Hematopoietic multipotent progenitor cell treated with erythropoietin and hydrocortisone succinate and interleukin-3 and kit ligand, for 6 days (in vitro differentiated cells): ENCODE measurements at places on chromosomes 3 and 15.

GRCh38 chr3:98038286-98038685 lies 3.2 kb upstream of the GABRR3 start:
- DNase-seq, result no peak

GRCh38 chr15:48440084-48440483 lies 108.9 kb downstream of the DUT start:
- no peak for DNase-seq

DNA sequence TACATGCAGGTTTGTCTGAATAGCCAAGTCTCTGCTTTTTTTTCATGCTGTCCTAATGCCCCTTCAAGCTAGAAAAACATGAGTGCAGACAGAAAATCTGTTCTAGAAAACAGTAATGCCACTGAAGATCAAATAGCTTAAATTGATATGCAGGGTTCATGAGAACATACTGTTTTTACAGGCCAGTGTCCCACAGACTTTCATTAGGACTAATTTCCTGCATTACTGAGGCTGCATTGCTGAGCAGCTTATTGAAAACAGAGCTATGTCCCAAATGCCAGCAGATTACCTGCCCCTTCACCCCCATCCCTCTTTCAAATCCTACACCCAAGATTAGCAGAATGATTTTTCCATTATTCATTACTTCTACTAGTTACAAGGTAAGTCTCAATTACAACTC lies 665 bp downstream of the TM4SF18 start:
- no peak for DNase-seq

DNA sequence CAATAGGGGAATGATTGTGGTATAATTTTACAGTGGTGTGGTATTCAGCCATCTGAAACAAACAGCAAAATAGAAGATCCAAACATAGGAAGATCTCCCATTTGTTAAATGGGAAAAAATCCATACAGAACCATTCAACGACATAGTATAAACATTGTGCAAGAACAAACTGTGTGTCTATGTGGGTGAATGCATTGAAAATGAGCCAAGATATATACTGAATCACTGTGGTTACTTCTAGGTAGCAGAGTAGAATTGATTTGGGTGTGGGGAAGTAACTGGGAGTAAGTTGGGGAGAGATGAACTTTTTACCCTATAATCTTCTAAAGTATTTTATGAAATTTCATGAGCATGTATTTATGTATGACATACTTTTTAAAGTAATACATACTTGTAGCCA lies 123.1 kb upstream of the UMPS start:
- DNase-seq, result no peak

DNA sequence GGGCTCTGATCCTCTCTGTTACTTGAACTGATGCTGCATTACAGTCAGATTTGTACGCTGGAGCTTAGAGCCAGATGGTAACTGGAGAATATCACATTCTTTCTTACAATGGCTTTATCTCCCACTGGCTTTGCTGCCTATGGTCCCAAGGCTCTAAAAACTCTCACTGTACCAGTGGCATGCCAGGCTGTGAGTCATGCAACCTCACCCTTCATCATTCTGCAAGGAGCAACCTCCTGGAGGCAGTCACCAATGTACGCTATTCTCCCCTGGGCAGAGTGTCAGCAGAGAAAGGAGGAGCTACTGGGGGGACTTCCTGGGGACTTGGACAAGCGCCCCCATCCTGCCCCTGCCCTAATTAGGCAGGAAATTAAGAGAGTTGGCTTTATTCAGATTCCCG lies 97.9 kb upstream of the EIF1B start:
- DNase-seq, result no peak

DNA sequence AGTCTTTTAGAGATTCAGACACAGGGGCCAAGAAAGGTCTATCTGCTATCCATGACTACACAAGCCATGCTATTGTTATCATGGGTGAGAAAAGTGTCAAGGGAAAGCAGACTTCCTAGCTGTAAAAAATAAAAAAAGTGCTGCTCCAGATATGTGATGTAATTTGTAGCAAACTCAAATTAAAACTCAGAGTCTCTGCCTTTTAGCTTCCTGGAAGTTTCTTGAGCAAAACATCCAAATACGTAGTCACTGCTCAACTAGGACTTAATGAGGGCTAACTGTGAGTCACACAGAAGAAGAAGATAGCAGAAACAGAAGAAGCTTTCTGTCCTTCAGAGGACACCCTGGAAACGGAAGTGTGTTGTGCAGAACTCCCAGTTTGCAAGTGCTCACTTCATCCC lies 393.4 kb upstream of the NR2F2 start:
- DNase-seq, result no peak

DNA sequence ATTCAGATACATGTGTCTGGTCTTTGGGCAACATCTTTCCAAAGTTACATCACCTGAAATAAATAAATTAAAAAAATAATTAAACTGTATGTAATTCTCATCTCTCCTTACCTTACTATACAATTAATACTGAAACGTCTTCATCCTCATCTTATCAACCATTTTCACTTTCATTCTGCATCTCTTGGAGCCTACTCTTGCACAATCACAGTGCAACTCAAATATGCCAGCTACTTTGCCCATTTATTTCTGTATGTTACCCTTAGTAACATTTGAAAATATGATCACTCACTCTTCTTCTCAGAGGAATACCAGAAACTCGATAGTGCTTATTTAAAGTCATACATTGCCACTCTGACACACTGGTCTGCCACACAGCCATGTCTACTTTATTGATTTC lies 1357.1 kb upstream of the CADM2 start:
- no peak for DNase-seq

- DNase-seq, result no peak
Observed at GRCh38 chr15:37550360-37551024, 383.9 kb upstream of the TMCO5A start.

GRCh38 chr3:61948699-61949305 lies 387.4 kb downstream of the PTPRG start:
- no peak for DNase-seq

DNA sequence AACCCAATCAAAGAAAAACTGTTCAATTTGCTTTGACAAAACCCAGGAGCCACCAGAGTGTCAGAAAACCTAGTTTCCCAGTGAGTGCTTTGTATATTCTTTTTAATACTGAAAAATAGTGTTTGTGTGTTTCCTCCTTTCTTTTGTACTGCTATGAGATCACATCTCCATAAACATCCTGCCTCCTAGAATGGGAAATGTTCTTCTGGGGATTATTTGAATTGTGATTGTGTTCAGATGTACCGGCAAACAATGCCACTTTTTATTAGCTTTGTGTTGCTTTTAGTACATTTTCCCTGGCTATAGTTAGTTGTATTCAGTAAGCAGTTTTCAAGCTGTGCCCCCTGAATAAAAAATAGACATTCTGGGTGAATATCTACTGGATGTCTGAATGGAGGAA lies 148.0 kb upstream of the NR2E3 start:
- DNase-seq, result no peak

GRCh38 chr15:63059075-63059474 lies 16.5 kb downstream of the TPM1 start:
- DNase-seq, result no peak

GRCh38 chr3:82376883-82377282 lies 615.4 kb upstream of the GBE1 start:
- DNase-seq, result peak; percentile 1

DNA sequence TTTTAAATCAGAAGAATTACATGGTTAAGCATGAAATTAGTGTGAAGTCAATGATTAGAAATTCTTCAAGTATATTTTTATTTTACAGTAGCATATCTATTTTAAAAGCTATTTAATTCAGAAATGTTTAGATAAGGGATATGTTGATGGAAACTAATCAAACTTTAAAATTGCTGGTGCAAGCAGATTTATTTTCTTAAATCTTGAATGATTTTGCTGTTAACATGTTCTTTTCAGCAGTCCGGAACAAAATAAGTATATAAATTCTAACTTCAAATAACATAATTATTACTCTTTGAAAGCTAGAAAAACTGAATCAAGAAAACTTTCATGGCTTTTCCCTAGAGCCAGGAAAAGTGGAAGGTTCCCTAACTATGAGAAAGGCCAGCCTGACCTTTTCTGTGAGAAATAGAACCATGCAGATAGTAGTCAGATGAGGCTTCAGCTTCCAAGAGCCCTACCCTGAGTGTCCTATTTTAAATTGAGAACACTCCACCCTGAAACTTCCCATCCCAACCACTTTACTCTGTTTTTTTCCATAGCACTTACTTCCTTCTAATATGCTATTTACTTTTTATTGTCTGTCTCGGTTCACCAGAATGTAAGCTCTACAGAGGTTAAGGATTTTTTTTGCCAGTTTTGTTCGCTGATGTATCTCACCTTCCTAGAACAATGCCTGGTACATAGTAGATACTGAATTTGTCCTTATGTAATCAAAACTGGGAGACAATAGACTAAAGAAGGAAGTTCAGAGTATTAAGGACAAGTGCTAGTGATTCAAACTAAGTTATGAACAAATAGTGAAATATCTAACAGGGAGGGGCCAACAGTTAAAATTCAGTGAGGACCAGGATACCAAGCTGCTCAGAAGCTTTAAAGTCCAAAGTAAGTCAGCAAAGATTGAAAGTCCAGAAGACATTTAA lies 66.8 kb downstream of the CD200R1L start:
- DNase-seq, result no peak

DNA sequence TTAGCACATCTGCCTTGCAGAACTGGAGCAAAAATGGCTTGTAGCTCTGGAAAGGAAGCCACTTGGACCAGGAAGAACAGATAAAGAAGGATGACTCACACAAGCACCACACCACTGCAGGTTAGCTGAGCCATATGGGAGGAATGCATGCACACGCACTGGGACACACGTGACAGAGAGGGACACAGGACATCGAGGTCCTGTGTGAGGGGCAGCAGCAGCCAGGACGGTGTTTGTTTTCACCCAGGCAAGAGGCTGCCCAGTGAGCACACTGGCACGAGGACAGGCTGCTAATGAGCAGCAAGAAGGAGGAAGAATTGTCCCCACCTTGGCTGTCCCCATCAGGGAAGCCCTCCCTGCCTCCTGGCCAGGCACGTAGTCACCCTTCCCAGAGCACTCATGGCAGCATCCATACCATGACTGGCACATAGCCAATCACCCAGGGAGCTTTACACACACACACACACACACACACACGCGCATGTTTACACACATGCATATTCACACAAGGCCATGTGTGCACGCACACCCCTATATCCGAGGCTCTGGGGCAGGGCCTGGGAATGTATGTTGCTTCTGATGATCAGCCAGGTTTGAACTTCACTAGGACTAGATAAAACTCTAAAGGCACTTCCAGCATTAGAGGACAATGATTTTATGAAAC lies 24.0 kb upstream of the SPTBN5 start:
- DNase-seq, result peak; percentile 24

DNA sequence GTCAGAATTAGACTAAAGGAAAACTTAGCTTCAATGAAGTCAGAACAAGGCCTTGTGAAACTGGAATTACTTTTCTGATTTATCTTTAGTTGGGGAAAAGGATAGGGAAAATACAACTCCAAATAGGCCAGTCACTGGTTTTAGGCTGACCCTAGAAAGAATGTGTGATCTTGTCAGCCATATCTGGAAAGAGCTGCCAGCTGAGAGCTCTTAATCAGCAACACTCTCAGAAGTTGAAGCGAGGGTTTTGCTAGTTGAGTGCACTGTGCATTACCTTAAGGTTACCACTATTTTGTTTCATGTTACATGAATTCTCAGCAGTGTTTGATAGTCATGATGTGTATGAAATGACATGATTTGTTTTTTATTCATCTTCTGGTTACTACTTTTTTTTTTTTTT lies 905.3 kb upstream of the ALCAM start:
- DNase-seq, result no peak

GRCh38 chr3:118799303-118799702 lies 235.3 kb downstream of the IGSF11 start:
- DNase-seq, result no peak

GRCh38 chr3:190443257-190443656 lies 6.4 kb downstream of the TMEM207 start:
- peak; percentile 11 for DNase-seq

DNA sequence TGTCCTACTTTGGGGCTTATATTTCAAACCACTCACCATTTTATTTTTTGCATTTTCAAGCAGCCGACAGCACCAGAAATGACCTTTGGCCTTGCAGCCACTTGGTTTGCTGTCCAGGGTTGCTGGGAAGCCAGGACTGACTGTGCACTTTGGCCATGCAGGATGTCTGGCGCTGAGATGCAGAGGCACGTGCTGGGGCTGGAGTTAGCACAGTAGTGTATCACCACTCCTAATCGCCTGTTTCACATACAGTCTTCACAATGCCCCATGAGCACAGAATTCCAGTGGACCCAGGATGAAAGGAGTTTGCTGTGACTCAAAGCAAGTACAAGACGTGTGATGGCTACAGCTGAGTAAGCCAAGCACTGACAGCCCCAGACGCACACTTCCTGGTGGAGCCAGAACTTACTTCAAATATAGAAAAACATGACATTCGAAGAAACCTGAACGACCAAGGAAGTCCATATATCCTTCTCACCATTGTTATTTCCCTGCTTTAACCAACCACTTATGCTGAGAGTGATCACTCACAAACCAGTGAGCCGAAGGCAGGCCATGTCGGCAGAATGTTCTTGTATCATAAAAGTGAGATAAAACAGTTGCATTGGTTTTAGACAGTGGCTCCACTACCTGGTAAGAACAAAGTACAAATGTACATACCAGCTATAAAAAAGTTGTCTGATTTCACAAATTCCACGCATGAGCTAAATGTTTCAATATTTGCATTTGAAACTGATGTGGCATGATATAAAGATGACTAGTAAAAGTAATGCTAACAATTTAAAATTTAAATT lies 16.0 kb downstream of the OCA2 start:
- DNase-seq, result no peak

GRCh38 chr3:10286596-10287295 lies 6.0 kb downstream of the GHRL start:
- DNase-seq, result peak; percentile 72

GRCh38 chr3:12840591-12841148 lies 695 bp downstream of the RPL32 start:
- DNase-seq, result no peak
